ENCODE measurements at places on chromosomes 11 and 22. TPM values are rescaled to one million over a fixed set of nuclear protein-coding genes. Genes with fewer than 3 reads are reported as not detected.

GRCh38 chr11:120115272-120116000 lies 22.5 kb downstream of the TRIM29 start:
- H3K36me3 ChIP-seq = no peaks in the 10 kb centered on the region
- no peaks in the 10 kb centered on the region for H3K4me1 ChIP-seq
- H3K4me3 ChIP-seq = no peak overlapping the region
- H3K27ac ChIP-seq = no peak overlapping the region
- no peak for DNase-seq
- no peaks in the 10 kb centered on the region for H3K27me3 ChIP-seq

DNA sequence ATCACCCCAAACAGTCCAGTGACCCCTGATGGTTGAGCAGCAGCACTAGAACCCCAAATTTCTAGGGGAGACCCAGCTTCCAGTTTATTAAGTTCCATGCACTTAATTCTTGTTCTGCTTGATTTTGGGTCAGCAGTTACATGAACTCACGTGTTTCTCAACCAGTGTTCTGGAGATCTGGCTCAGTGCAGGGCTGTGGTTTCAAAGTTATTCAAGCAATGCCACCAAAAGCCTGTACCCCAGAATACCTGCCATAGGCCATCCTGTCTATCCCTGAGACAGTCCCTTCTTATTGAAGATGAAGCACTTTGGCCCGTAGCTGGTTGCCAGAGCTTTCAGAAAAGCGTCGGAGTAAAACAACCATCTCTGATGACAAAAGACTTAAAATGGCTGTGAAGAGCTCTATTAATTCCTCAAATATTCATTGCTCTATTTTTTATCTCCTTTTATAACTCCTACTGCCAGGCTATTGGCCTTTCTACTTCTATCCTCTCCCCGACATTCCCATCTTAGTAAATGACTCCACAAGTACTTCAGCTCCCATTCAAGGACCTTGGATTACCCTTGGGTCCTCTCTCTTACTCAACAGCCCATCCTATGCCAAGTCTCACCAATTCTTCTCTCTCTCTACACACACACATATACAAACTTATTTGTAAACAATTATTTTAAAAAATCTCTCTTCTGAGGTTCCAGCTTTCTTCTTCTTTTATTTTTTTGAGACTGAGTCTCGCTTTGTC lies 18.0 kb upstream of the VPREB1 start:
- no peak overlapping the region for H3K27ac ChIP-seq
- no peaks in the 10 kb centered on the region for H3K4me1 ChIP-seq
- H3K36me3 ChIP-seq = no peaks in the 10 kb centered on the region
- H3K4me3 ChIP-seq = no peak overlapping the region
- no peaks in the 10 kb centered on the region for H3K27me3 ChIP-seq

- H3K4me3 ChIP-seq = no peak overlapping the region
- H3K36me3 ChIP-seq = no peaks in the 10 kb centered on the region
- H3K4me1 ChIP-seq = no peaks in the 10 kb centered on the region
- no peak overlapping the region for H3K27ac ChIP-seq
- no peak for DNase-seq
Observed at GRCh38 chr11:22508665-22509064, 117.0 kb downstream of the FANCF start.

- DNase-seq = no peak
- H3K27me3 ChIP-seq = no peaks in the 10 kb centered on the region
- H3K27ac ChIP-seq = no peak overlapping the region
Observed at GRCh38 chr11:12161137-12161536, 50.7 kb downstream of the MICAL2 start.

GRCh38 chr11:103803062-103803461 lies 233.4 kb upstream of the DDI1 start:
- no peaks in the 10 kb centered on the region for H3K4me1 ChIP-seq
- H3K27ac ChIP-seq = no peak overlapping the region
- H3K36me3 ChIP-seq = no peaks in the 10 kb centered on the region
- no peak for DNase-seq

DNA sequence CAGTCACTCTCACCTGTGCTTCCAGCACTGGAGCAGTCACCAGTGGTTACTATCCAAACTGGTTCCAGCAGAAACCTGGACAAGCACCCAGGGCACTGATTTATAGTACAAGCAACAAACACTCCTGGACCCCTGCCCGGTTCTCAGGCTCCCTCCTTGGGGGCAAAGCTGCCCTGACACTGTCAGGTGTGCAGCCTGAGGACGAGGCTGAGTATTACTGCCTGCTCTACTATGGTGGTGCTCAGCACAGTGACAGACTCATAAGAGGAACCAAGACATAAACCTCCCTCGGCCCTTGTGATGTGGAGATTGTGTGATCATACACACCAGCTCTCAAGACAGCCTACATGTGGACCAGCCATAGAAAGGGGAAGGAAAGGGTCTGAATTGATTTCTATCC lies 113.3 kb downstream of the ZNF280B start:
- no peaks in the 10 kb centered on the region for H3K36me3 ChIP-seq
- H3K27me3 ChIP-seq = no peaks in the 10 kb centered on the region
- no peak overlapping the region for H3K27ac ChIP-seq
- no peak overlapping the region for H3K4me3 ChIP-seq

DNA sequence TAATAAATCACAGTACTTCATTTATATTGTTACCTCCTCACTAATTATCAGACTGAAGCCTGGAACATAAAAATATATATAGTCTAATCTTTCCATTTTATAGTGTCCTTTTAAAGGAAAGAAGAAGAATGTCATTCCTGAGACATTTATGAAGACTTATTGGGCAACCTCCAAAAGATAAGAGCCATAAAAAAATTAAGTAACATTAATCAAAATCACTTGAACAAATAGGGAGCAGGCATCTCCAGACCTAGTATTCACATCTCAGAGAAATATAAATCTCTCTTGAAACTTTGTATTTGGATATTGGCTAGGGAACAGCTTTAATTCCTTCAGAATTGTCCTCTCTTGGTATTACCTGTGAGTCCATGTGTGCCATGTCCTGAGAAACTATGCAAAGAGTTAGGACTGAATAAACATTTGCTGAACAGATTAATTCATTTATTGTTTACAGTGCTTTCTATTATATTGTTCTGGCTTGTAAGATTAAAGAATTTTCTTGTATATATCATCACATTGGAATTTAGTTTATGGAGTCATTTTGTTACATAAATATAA lies 530.5 kb upstream of the LRRC4C start:
- no peak overlapping the region for H3K4me3 ChIP-seq
- DNase-seq = no peak
- H3K4me1 ChIP-seq = no peaks in the 10 kb centered on the region
- H3K27me3 ChIP-seq = no peaks in the 10 kb centered on the region
- H3K27ac ChIP-seq = no peak overlapping the region

The NELL1 gene
- not detected for total RNA-seq

DNA sequence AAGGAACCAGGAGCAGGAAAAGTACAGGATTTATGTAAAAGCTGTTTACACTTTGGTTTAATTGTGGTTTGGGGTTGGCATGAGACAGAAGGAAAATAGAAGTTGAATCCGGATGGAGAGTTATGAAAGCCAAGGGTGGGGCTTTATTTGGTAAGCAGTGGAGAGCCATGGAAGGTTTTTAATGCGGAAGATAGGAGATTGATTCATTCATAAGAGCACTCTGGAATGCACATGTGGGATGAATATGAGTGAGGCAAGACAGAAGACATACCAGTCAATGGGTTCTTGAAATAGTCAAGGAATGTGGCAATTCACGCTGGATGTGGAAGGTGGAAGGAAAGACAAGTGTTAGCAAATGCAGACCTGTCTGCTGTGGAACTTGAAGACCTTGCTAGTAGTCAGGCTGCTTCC lies 9.3 kb upstream of the GLB1L3 start:
- no peak for DNase-seq
- H3K4me1 ChIP-seq = peaks cover 12% of the 10 kb centered on the region
- no peak overlapping the region for H3K4me3 ChIP-seq

DNA sequence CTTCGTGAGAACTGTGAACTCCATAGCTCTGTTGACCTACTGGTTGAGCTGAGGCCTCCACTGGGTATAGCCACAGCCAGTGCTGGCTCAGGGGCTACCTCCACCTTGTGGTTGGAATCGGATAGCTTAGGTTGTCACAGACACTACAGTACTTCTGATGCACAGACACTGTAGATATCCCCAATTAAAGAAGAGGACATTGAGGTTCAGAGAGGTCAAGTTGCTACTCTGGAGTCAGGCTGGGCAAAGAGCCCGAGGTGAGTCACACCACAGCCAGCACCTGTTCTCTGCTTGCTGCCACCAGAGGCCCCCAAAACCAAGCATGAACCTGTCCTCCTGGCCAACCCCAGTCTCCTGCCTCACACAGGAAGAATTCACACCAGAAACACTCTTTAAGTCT lies 5.4 kb downstream of the UFD1 start:
- no peak overlapping the region for H3K4me3 ChIP-seq
- peaks cover 19% of the 10 kb centered on the region for H3K4me1 ChIP-seq
- no peak overlapping the region for H3K27ac ChIP-seq
- H3K27me3 ChIP-seq = no peaks in the 10 kb centered on the region
- no peak for DNase-seq

The APLNR gene
- not detected for total RNA-seq

DNA sequence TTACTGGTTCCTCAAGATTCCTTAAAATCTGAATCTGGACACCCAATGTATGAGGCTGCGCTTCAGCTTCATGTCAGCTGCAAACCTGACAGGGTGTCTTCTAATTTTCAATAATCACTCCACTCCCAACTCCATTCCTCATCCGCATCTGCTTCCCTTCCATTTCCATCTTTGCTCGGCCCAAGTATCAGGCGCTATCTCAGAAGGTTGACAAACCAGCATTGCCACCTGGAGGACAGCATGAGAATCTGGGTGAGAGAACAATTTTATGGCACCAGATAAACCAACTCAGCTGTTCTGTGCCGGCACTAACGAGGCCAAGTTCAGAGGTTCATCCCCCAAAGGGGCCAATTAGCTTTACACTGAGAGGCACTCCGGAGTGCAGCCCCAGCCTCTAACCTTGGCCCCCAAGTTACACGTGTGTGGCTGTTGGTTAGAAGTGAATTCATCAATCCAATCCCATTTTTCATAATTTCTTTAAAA lies 79.1 kb upstream of the LMO2 start:
- no peak overlapping the region for H3K27ac ChIP-seq
- DNase-seq = no peak
- no peak overlapping the region for H3K4me3 ChIP-seq
- no peaks in the 10 kb centered on the region for H3K36me3 ChIP-seq
- no peaks in the 10 kb centered on the region for H3K27me3 ChIP-seq
- H3K4me1 ChIP-seq = no peaks in the 10 kb centered on the region

- H3K27me3 ChIP-seq = no peaks in the 10 kb centered on the region
- no peak for DNase-seq
- peaks cover 41% of the 10 kb centered on the region for H3K36me3 ChIP-seq
- H3K4me1 ChIP-seq = no peaks in the 10 kb centered on the region
- no peak overlapping the region for H3K27ac ChIP-seq
Observed at GRCh38 chr11:118522571-118523072, 4.7 kb upstream of the TTC36 start.

All from naive thymus-derived CD4-positive, alpha-beta T cell (primary cell).